ENCODE measurements at places on chromosomes 5 and 9.

GRCh38 chr9:79701651-79702050 is 129.9 kb downstream of the TLE4 start:
- DNase-seq: no peak

DNA sequence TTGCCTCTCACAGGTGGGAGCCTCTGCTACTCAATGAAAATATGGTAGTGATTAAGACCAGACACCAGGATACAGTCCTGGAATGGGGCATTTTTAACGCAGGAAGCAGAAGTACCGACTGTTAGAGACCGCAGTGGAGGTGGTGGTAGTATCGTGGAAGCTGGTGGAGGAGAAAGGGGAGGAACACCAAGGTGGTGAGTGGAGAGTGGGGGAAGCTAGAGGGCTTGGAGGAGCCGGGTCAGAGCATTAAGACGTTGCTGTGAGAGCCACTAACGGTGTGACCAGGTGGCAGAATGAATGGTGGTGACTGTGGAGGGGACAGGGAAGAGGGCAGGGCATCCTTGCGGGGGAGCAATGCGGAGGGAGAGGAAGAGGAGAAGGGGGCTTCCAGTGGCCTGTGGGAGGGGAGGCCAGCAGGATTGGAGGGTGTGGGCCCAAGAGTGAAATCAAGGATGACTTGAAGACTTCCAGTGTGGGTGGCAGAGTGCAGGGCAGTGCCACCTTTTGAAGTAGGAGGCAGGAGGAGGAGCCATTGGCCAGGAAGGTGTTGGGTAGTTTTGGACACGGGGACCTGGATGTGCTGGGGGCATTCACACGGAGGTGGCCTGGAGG is 1.6 kb upstream of the UBAC1 start:
- DNase-seq: no peak

DNA sequence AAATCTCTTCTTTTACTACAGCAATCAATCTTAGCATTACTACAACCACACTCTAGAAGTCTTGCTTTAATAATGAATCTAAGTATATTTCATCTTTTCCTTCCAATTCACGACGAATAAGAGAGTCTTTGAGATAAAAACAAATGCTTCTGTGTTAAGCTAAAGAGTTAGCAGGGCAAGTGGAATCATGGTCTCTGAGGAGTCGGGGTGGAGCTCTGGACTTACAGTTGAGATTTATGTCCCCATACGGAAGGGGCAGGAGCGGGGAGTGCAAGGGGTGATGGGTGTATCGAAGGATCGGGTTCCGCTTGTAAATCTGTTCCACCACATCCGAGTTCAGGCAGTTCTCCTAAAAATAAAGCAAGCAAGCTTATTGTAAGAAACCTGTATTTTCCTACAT is 59.0 kb upstream of the RETREG1 start:
- no peak for DNase-seq

DNA sequence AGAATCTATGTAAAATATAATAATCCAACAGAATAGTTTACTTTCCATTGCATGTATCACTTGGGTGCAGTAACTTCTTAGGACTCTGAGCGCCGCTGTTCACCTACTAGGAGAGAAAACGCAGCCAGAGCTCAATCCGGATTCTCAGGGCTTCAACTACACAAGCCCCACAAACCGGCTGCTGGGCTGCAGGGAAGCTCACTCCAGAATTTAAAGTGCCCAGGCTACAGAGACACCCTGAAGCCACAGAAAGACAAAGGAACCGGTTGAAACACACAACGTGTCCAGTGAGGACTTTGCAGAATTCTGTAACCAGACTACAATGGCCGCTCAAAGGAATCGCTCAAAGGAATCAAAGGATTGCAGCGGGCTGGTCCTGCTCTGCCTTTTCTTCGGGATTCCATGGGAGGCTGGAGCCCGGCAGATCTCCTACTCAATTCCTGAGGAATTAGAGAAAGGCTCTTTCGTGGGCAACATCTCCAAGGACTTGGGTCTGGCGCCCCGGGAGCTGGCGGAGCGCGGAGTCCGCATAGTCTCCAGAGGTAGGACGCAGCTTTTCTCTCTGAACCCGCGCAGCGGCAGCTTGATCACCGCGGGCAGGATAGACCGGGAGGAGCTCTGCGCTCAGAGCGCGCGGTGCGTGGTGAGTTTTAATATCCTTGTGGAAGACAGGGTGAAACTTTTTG is at the start of gene PCDHGA10:
Gene PCDHGA10, plus strand, starts transcription at position 134 of the 686 bp plus-strand sequence. Its CDS starts 189 bp downstream, at position 323.
- DNase-seq: peak; percentile 51

DNA sequence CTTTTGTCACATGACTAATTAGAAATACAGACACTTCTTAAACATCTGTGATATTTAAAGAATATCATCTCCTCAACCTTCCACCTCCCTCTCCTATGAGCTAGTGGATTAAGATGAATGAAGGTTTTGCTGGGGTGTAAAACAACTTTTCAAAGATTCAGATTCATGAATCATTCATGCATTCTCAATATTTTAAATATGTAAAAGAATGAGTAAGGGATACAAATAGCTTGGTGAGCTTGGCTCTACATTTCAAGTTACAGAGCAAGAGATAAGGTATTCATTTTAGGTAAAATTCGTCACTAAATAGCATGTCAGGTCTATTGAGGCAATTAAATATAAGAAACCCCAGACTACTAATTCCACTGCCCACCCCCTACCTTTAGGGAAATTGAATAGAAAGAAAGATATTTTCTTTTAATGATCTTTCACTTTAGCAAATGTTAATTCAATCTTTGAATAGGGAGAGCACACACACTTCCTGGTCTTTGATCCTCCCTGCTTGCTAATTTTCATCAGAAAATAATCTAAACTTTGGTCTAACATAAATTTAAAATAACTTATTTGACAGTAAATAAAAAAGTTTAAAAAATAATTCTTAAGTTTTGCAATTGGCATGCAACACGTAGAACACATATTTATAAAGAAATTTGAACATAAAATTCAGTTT is 486.9 kb upstream of the ITGA1 start:
- DNase-seq: no peak

GRCh38 chr9:22481566-22481965 is 34.9 kb downstream of the DMRTA1 start:
- DNase-seq: no peak

- DNase-seq: no peak
These were observed 40.1 kb downstream of the SLC6A3 start for GRCh38 chr5:1405121-1405520.

- no peak for DNase-seq
These were observed 13.1 kb downstream of the MIER3 start for GRCh38 chr5:56938858-56939257.

- peak; percentile 67 for DNase-seq
These were observed at the start of gene LIFR for GRCh38 chr5:38556599-38557307. TSS of gene LIFR (minus strand) at chr5:38556646. CDS start at chr5:38530647, 25,999 bp downstream.

- DNase-seq: no peak
These were observed 115.7 kb upstream of the MSX2 start for GRCh38 chr5:174608631-174609097.

GRCh38 chr5:40027400-40027799 is 602.6 kb upstream of the DAB2 start:
- DNase-seq: no peak

DNA sequence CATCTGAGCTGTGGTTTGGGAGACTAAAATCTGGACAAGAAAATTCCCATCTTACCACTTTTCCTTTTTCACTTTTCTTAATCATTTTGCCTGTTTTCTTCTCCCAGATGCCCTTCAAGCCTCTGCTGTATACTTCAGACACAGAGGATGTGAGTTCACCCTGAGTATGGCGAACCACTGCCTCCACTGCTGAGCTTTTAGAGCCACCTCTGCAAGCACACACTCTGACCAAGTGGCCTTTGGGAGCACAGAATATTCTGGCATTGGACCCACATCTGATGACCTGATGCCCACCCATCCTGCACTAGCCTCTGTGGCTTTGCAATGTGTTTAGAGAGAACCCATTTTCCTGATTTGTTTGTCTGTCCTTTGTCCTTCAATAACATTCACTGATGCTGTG is 32.5 kb downstream of the TERT start:
- no peak for DNase-seq

DNA sequence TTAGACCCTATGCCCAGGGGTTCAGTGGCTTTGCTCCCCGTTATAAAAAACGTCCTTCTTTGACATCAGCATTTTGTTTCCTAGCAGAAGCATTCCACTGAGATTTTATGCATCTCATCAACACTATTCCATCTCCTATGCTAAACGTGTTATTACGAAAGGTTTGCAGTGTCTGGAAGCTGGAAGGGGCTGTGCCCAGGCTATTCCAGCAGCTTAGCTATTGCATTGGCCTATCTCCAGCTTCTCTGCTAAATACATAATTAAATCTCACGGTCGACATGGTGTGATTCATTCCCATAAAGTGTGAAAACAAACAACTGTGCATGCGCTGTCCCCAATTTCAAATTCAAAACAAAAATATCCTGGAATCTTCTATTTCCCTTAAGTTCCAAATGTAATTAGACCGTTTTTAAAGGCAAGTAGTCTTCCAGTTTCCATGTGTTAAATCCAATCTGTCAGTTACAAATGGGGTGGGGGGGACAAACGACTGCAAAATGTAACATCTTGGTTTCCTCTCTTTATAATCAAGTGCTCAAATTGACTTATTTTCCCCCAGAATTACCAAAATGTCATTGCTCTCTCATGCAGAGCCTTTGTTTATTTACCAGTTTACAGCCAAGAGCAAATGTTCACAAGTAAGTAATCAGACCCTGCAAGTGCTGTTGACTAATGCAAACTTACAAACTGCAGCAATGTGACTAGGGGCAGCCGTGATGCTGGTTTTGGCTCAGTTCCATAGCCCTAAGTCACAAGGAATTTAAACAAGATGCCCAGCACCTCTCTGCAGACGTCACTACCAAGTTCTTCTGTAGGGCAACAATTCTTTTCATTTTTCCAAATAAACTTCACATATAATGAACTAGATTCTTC is 212.3 kb upstream of the RORB start:
- no peak for DNase-seq

- no peak for DNase-seq
These were observed 2.0 kb downstream of the NMUR2 start for GRCh38 chr5:152403046-152403445.

- DNase-seq: no peak
These were observed 13.7 kb downstream of the STK32A start for GRCh38 chr5:147248561-147248960.

- DNase-seq: no peak
These were observed 53.5 kb downstream of the RGS3 start for GRCh38 chr9:113516840-113517577.

DNA sequence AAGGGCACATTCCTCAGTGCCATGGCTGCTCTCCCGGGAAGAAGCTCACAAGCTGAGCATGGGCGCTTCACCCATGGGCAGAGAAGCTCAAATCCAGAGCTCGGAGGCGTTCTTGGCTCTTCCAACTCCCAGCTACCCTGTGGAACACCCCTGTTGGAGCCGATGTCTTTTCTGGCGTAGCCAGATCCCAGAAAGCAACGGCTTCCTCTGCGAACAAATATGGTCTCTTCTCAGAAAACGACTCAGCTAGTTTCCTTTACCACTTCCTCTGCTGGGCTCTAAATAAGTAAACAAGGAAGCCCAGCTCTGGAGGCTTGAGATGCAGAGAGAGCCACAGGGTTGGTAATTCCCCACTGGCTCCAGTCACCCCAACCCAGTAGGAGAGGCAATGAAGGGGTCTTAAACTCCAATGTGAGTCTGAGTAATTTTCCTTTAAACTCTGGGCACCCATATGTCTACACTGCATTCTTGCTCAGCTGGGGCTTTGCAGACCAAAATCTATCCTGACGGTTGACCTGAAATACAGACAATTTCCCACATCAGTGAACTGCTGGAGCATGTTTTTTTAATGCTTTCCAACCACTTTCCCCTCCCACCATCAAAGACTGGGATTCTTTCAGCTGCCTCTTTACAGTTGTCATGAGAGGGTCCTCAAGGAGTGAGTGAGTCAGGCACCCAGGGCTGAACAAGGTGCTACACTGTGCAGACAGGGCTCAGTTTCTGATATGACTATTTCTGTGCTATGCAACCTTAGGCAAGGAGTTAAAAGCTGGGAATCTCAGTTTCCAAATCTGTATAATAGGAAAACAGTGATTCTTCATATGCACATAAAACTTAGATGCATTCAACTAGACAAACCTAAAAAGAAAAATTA is at the start of gene LCP2:
Gene LCP2, minus strand, starts transcription at position 189 of the 874 bp plus-strand sequence. Its CDS starts 166 bp downstream, at position 23.
- no peak for DNase-seq

DNA sequence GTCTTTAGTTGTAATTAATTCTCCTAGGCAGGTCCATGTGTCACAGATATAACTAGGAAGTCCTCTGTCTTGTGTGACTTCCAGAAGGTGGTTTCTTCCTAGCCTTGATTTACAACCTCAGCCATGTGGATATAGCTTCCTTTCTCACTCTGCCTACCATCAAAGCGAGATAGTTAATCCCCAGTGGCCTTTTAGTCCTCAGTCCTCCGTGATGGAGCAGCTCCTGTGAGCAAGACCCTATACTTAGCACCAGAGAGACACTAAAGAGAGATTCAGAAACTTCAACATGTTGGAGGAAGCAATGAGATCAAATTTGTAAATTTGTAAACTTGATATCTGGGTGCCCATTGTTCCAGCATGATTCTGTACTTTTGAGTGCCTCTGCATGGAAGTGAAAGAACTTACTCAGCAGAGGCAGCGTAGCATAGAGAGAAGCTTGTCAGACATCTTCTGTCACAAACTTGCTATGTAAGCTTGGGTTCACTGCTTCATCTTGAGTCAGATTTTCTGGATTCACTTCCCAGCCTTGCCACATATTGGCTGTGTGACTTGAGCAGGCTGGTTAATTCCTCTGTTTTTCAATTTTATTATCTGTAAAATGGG is 170.2 kb upstream of the NR3C1 start:
- no peak for DNase-seq

DNA sequence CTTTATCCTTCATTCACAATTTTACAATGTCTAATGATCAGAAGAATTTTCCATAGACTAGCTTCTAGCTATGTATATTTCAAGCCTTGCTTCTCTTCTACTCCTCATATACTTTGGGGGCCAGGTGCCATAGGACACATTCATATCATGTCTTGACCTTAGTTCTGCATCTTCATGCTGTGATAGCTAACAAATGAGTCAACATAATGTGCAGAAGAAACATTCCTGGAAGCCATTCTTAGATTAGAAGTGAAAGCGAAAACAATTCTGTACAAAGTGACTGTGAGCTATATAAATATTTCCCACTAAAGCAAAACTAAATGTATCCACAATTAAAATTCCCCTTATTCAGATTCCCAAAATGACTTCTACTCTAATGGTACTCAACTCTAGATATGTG is 320.2 kb upstream of the NREP start:
- no peak for DNase-seq

DNA sequence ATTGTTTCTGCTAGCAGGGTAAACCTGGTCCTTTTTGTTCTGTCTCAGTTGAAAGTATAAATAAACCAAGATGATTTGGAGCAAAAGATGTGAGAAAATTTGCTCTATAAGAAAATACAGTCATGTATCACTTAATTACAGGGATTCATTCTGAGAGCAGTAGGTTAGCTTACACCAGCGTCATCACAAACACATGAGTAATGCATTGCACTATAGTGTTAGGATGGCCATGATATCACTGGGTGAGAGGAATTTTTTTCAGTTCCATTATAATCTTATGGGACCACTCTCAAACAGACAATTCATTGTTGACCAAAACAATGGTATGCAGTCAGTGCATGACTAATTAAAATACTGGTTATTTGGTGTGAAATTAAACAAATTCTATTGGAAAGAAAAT is 430.9 kb downstream of the CHSY3 start:
- DNase-seq: no peak

GRCh38 chr5:15601274-15601673 is 101.3 kb downstream of the FBXL7 start:
- no peak for DNase-seq

- DNase-seq: no peak
These were observed 105.5 kb upstream of the CPLX2 start for GRCh38 chr5:175765858-175766257.

All from stromal cell of bone marrow (primary cell).